ENCODE measurements at places on chromosomes 4 and X.

GRCh38 chrX:17456526-17456925 lies 81.5 kb downstream of the NHS start:
- no peak for DNase-seq

DNA sequence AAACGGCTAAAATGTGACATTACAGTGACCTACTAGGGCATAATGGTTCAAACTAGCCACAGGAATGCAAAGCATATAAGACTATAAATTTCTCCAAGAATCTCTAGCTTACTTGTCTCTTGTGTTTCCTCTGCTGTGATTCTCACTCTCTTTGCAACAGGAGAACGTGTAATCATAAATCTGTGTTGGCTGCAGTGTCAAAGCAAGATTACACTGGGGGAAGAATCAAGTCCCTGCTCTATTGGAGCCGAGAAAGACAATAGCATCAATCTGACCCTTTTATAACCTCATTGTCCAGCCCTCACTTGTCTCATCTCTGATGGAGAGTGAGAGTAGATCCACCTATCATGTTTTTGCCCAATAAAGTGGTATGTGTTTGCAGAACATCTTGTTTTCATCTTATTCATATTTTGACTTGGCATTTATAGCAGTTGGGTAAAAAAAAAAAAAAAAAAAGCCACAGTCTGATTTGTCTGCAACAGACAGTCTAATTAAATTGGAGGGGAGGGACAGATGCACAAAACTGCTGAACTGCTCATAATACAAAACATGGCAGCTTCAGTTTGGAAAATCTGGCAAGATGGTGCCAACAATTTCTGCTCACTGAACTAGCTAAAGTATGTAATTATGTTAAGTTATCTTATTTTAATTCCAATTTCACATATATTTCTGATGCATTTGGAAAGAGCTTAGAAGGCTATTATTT lies 165.0 kb upstream of the GABRA2 start:
- DNase-seq, result no peak

- DNase-seq, result peak; percentile 51
Observed at GRCh38 chrX:41720125-41720779, 3.7 kb upstream of the GPR82 start.

- DNase-seq, result no peak
Observed at GRCh38 chr4:153809916-153810810, 21.3 kb upstream of the SFRP2 start.

- DNase-seq, result no peak
Observed at GRCh38 chrX:11478911-11479310, 185.7 kb downstream of the AMELX start.

DNA sequence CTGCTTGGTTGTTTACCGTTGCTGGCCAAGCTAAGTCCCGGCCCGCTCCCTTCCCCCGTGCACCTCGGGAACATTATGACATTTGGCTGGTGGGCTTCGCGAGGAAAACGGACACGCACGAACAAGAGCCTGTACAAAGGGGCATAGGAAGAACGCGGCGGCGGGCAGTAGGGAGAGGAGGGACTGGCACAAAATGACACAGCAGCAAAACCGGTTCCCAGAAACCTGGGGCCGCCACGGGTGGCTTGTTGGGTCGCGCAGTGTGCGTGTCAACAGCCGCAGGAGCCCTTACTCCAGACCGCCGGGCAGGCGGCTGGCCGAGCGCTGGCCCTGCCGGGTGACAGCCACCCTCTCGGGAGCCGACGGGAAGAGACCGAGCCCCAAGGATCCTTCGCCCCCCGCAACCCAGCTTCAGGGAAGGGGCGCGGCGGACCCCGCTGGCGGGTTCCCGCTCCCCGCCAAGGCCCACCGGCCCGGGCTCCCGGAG lies 1.6 kb upstream of the LIN54 start:
- DNase-seq, result peak; percentile 39

DNA sequence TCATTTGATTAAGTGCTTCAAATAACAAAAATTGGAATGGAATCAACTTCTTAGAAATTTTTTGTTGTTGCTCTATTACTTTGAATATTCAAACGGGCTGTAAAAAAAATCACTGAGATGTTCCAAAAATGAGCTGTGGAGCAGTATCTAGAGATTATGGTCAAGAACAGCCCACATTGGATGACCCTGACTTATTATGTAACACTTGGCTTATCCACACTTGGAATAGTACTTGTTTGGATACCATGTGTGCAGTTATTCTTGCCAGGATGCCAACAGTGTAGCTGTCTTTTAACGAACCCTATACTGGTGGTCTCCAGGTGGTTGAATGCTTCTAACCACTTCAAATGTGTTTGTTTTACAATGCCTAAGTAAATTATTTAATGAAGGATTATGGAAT lies 64.9 kb upstream of the CAMK2D start:
- DNase-seq, result no peak

DNA sequence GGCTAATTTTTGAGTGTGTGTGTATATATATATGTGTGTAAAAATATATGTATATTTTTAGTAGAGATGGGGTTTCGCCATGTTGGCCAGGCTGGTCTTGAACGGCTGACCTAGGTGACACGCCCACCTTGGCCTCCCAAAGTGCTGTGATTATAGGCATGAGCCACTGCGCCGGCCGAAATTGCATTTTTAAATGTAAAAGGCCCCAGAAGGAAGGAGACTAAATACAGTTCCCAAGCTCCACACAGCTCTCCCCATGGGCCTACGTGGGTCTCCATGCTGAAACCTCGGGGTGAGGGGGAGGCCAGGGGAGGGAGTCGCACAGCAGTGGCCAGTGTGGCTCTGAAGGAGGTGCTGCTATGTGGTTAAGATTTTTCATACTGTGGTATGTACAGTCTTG lies 12.8 kb upstream of the CDKN2AIP start:
- DNase-seq, result no peak

DNA sequence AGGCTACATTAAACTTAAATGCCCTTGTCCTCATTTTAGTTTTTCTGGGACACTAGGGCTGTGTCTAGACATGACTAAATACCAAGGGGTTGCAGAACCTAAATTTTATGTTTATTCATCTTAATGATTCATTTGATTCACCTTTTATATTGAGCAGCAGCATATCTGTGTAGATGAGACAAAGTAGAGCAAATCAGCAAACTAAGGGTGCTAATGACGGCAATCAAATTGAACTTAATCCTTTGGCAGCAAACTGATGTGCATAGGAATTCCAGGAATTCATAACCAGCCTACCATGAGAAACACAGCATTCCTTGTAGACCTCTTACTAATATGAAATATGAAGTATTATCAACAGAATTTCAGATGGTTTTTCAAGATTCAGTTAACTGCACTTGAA lies 25.1 kb downstream of the EPHA5 start:
- DNase-seq, result no peak

- no peak for DNase-seq
Observed at GRCh38 chr4:114281164-114281960, 301.9 kb upstream of the ARSJ start.

- no peak for DNase-seq
Observed at GRCh38 chr4:11342401-11342800, 86.3 kb downstream of the HS3ST1 start.

DNA sequence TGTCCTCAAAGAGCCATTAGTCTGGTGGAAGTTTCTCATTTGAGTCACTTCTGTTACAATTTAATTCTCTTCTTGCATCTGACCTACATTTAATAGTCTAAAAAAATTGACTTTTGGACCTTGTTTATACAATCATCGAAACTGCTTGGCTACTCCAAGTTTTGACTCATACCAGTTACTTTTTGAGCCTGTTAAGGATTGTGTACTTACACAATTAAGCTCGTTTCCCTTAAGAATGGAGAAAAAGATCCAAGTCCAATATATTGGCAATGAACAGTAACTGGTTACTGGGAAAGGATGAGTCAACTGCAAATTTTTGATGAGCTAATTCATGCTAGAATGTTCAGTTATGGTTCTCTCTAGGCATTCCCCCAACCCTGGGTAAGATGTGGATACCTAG lies 58.2 kb downstream of the DCX start:
- no peak for DNase-seq

GRCh38 chr4:72567821-72568675 lies 973 bp downstream of the ADAMTS3 start:
- no peak for DNase-seq

DNA sequence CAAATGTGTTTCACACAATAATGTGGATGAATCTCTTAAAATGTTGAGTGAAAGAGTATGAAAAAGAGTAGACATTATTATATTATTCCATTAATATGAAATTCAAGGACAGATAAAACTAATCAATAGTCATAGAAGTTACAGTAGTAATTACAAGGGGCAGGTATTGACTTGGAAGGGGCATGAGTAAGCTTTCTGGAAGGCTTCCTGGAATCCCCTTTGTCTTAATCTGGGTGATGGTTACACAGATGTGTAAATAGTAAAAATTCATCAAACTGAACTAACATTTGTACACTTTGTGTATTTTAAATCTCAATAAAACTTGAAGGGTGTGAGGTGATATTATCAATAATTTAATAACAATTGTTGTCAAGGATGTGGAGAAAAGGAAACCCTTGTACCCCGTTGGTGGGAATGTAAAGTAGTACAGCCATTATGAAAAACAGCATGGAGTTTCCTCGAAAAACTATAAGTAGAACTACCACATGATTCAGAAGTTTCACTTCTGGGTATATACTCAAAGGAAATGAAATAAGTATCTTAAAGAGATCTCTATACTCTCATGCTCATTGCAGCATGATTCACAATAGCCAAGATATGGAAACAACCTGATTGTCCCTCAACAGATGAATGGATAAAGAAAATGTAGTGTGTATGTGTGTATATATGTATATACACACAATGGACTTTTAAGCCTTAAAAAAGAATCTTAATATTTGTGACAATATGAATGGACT lies 96.9 kb upstream of the MID1IP1 start:
- no peak for DNase-seq

DNA sequence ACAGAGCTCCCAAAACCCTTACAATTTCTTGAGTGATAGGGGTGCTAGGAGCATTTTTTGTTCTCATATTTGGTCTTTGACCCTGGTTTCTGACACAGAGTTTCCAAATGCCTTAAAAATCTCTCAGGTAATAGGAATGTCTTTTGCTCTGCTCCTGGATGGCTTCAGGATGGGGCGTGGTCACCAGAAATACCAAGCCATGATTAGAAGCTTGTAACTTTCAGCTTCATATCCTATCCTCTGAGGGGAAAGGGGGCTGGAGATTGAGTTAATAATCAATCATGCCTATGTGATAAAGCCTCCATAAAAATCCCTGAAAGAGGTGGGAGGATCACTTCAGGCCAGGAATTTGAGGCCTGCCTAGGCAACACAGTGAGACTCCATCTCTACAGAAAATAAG lies 34.6 kb upstream of the IL9R start:
- DNase-seq, result no peak

DNA sequence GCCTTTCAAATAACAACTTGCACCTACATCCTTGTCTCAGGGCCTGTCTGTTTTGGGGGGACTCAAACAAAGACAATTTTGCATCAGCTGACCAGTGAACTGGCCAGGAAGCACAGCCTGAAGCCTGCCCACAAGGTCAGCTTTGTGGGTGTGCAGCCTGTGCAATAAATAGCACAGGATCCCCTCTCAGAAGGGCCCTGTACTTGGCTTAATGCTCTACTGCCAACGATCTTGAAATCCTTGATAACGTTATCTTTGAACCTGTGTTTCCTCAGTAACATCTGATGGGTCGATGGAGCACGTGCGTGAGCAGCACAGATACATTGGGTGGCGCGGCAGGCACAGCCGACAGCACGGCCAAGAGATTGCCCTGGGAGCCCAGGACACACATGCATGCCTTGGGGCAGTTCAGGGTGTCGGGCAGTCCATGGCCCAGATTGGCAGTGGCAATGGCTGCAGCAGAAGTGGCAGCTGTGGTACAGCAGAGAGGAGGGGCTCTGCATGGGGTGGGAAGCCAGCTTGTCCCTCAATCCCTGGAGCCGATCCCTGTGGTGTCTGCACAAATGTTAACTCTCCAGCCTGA lies 58.8 kb upstream of the ATP6AP2 start:
- no peak for DNase-seq

- DNase-seq, result no peak
Observed at GRCh38 chrX:129808158-129808828, 28.5 kb downstream of the SASH3 start.

- DNase-seq, result no peak
Observed at GRCh38 chr4:173013232-173013930, 155.2 kb upstream of the GALNT7 start.

- no peak for DNase-seq
Observed at GRCh38 chr4:185212581-185212980, 3.2 kb downstream of the SNX25 start.

DNA sequence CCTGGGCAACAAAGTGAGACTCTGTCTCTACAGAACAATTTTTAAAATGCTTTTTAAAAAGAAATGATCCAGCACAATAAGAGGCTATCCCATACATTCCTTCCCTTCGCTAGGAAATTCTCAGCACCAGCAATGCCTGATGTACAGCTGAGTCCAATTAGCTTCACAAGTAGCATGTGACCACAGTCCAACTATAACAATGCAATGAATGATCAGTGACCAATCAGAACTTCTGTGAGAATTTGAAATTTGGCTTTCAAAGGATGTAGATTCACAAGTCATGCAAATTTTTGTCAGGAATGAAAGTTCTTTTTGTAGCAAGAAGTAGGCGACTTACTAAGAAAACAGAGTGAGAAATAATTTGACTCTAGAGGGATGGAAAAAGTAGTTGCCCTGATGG lies 278.5 kb upstream of the UGT8 start:
- DNase-seq, result no peak

GRCh38 chr4:15649914-15650545 lies 5.1 kb downstream of the FBXL5 start:
- peak; percentile 39 for DNase-seq

DNA sequence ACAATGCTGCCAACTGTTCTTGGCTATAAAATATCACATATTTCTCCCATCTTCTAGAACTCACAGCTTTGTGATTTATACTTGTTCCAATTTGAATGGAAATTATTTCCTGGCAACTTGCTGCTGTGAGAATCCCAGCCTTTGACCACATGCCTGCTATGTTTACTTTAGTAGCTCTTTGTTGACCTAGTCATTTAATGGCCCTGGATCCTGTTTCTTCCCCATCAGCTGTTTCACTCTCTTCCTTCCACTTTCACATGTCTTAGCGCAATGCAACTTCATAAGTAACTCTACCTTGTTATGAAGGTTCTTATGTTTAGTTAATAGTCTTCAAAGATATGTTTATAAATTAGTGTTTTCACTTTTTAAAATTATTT lies 1973.6 kb upstream of the AGA start:
- no peak for DNase-seq

GRCh38 chr4:150782311-150782710 lies 200.4 kb downstream of the MAB21L2 start:
- no peak for DNase-seq

GRCh38 chr4:175290401-175290800 lies 372.2 kb downstream of the ADAM29 start:
- no peak for DNase-seq

All from NK-92 treated with Interleukin-12 subunit alpha and Interleukin-12 subunit beta, amount 100 ng/mL, for 24 hours (cell line).